ENCODE measurements at places on chromosomes 11 and 22. TPM values are rescaled to one million over a fixed set of nuclear protein-coding genes. Genes with fewer than 3 reads are reported as not detected.
A peak's percentile ranks its signal among the peaks of the same experiment; 100 is the strongest.

DNA sequence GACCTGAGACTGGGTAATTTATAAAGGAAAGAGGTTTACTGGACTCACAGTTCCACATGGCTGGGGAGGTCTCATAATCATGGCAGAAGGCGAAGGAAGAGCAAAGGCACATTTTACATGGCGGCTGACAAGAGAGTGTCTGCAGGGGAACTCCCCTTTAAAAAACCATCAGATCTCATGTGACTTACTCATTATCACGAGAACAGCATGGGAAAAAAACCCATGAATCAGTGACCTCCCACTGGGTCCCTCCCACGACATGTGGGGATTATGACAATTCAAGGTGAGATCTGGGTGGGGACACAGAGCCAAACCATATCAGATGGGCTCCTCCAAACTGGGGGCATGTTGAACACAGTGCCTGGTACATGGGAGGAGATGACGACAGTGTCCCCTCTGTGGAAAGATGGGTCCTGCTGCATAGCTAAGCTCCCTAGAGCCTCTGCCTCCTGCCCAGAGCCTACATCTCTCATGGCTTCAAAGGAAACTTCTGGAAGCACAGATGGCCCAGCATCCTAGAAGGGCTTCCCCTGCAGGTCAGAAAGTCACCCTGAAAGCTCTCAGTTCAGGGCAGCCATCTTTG is 46.1 kb downstream of the MYEOV start:
- DNase-seq, result no peak

GRCh38 chr11:123235117-123235655 is 40.1 kb upstream of the CLMP start:
- DNase-seq, result no peak

- DNase-seq, result no peak
Measured at GRCh38 chr11:690738-691633, 4.0 kb downstream of the DEAF1 start.

- DNase-seq, result peak; percentile 48
Measured at GRCh38 chr11:33248416-33248971, 8.7 kb upstream of the HIPK3 start.

GRCh38 chr11:126840975-126841374 is 159.6 kb downstream of the KIRREL3 start:
- no peak for DNase-seq

DNA sequence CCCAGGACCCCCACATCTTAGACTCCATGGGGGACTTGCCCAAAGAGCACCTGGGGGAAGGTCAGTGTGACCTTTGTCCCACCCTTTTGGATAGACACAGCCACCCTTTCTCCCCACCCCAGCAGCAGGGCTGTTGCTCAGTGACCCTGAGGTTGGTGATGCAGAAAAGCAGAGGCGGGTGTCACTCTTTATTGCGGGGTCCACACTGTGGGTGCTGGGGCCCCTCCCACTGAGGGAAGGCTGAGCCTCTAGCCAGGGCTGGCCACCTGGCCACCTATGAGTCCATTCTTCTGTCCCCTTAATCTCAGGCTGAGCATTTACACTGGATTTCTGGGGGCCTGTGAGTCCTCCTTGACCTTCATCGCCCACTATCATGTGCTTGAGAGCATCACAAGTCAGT is 7.4 kb downstream of the LRRC75B start:
- DNase-seq, result no peak

DNA sequence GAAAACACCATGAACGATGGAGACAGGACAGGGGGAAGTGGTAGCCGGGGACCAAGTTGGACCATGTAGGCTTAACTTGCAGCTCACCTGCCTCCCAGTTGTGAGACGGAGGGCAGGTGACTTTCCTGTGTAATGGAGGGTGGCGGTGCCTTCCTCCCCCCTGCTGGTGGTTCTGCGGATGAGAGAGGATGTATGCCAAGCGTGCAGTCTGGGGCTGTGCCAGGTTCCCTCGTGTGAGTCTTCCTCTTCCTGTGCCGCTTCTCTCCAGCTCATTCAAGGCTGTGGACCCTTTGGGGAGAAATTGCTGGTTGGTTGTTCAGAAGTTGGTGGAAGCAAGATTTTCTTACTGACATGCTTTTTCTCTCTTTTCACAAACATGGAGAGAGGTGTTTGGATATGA is 35.1 kb downstream of the MPPED1 start:
- no peak for DNase-seq

DNA sequence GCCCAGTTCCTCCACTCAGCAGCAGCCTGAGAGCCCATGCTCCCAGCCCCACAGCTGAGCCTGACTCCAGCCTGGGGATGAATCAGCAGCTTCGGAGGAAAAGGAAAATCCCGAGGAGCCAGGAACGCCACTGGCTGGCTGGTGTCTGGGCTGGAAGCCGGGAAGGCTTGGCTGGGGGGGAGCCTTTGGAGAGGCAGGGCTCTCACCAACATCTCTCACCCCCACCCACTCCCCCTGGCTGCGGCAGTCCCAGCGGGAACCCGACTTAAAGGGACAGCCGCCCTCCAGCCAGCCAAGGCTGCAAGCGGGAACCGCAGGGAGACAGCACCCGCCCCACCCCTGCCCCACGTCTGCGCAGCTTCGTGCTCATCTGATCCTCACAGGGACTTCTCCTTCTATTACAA is 28.4 kb downstream of the KIAA0930 start:
- DNase-seq, result peak; percentile 88

DNA sequence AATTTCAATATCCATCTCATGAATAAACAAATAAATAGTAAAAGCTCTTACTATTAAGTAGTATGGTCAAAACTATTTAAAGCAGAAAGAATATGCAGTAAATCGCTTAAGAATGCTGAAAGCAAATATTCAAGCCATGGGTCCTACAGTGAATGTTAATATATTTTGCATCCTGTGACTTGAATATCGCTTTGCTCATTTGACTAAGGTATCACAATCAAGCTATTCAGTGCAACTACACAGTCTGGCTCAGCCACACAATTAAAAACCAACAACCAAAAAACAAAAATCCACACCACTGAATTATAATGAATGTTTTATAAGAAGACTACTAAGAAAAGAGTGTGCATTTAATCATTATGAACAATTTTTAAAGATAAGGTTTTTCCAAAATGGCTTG is 45.3 kb downstream of the RAB6A start:
- DNase-seq, result no peak

DNA sequence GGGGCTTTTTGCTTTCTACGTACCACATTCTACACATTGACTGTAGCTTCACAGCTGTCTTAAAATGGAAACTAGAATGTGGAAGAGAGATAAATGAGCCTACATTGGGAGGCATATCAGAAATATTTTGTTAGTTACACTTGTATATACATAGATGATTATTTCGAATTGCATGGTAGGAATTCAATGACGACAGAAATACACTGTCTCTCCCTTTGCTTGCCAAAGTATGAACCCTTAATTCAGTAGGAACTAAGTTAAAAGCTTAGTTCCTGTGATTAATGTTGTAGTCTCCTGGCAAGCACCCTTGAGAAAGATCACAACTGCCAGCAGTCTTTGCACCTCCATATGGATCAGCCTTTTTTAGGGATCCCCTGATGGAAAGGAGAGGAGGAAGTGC is 10.1 kb downstream of the C11orf87 start:
- no peak for DNase-seq

DNA sequence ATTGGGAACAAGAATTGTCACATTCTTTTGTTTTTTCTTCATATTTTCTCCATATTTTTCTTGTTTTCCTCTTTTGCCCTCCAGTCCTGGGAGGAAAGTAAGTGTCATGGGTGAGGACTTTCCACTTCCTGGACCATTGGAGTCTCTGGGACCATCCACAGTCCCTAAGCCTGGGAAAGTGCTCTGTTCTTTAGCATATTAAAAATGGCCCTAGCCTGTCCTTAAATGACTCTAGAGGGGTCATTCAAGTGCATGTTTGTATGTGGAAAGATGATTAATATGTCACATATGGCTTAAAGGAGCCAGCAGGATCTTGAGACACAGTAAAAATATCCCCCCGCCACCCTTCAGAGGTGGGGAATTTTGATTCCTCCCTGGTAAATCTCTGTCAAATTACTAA is 20.1 kb upstream of the SCGB1D1 start:
- no peak for DNase-seq

- no peak for DNase-seq
Measured at GRCh38 chr11:96306600-96306932, 36.4 kb downstream of the MAML2 start.

- DNase-seq, result no peak
Measured at GRCh38 chr22:29060251-29060869, 1.3 kb downstream of the C22orf31 start.

DNA sequence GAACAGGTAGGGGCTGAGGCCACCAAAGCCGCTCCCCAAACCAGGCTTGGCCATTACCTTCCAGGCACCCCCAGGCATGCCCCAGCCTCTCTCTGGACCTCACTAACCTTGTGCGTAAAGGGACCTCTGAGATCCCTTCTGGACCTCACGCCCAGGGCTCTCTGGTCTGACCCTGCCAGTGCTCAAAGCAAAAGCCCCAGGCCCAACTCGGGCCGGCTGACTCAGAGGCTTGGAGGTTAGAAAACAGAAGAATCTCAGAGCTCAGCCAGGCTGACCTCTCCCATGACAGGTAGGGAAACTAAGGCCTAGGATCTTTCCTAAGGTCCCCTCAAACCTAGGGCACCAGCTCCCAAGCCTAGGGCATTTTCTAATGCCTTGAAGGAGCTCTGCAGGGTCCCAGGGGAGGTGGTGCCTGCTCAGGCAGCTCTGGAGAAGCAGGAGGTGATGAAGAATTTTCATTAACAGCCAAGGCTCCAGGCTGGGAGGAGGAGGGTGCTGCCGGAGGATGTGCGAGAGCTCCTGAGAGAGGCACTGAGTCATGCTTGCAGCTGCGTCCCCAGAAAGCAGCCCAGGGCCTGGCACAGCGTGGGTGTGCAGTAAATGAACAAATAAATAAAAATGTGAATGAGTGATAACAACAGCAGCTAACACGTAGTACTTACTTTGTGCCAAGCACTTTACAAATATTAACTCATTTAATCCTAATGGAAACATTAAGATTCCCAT is 25.6 kb downstream of the ARRB1 start:
- peak; percentile 91 for DNase-seq

GRCh38 chr22:42772647-42773046 is 52.0 kb upstream of the A4GALT start:
- no peak for DNase-seq

DNA sequence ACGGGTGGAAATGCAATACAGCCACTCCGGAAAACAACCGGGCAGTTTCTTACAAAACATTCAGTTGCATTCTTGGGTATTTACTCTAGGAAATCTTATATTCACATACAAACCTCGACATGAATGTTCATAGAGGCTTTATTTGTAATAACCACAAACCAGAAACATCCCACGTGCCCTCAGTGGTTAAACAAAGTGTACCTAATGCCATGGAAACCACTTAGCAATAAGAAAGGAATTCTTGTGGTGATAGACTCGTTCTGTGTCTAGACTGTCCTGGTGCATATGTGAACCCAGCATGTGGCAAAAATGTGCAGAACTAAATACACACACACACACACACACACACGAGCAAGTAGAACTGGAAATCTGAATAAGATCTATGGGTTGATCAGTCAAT is 1073.3 kb downstream of the TBC1D22A start:
- peak; percentile 71 for DNase-seq

DNA sequence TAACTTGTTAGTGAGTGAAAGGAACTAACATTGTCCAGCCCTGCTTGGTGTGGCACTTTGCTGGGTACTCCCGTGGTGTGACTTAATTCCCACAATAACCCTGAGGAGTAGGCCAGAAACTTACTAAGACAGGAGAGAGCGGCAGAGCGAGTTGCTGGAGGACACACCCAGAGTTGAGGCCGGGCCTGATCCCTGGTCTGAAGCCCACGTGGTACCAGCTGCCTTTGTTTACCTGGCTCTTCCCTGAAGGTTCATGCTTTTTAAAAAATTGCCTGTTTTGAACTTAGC is 594 bp downstream of the MPST start:
- peak; percentile 56 for DNase-seq

DNA sequence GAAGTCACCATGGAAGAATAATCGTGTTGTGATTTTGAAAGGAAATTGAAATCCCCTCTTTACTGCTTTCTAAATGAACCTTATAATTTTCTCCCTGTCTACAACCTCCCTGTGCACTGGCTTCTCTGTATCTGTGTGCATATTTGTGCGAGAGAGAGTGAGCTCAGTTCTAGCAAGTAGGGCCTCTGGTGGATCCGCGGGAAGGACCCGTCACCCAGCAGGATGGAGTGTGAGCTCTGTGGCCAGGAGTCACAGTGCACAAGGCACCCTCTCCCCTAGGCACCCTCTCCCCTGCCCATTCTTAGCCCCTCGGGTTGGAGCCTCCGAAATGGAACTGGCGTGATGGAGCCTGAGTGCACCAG is 109.0 kb downstream of the TRIM29 start:
- no peak for DNase-seq

DNA sequence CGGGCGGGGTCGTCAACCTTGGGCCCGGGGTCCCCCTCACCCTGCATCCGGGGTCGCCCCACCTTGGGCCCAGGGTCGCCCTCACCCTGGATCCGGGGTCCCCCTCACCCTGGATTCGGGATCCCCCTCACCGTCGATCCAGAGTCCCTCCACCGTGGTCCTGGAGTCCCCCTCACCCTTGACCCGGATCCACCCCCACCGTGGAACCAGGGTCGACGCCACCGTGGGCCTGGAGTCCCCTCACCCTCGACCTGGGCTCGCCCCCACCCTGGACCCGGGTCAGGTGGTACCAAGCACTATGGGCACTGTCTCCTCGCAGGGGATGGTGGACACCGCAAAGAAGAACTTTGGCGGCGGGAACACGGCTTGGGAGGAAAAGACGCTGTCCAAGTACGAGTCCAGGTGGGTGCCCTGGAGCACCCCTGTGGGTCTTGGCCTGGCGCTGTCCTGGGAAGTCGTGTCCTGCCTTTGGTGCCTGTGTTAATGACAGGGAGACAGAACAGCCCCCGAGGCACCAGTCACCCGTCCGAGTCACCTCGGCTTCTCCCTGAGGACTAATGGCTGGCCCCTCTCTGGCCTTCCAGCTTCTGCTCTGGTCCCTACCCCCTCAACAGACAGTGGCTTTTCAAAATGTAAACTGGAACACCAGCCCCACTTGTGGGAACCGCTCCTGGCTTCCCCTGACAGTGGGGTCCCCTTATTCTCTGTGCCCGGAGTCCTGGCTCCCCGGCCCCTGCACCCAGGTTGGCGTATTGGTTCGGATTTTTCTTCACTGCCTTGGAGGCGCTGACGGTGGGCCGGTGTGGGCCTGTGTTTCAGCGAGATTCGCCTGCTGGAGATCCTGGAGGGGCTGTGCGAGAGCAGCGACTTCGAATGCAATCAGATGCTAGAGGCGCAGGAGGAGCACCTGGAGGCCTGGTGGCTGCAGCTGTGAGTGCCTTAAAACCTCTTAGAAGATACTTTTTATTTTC is 762 bp downstream of the CRELD2 start:
- DNase-seq, result no peak

GRCh38 chr11:103395612-103396011 is 286.4 kb downstream of the DYNC2H1 start:
- DNase-seq, result peak; percentile 80

The POTEH gene
- total RNA-seq, result not detected

The OR5M3 gene
- total RNA-seq, result not detected

The ARHGAP8 gene
- 45.6 TPM for total RNA-seq

The MMP8 gene
- not detected for total RNA-seq

The MAJIN gene
- total RNA-seq, result not detected

The EFEMP2 gene
- total RNA-seq, result 7.6 TPM

The CLDN5 gene
- total RNA-seq, result not detected

The ANO9 gene
- 16.1 TPM for total RNA-seq

The CTNND1 gene
- 212 TPM for total RNA-seq

The C11orf21 gene
- total RNA-seq, result not detected

Measured in mammary epithelial cell (primary cell).